Breast epithelium (tissue), 4 donors: ENCODE measurements at places on chromosomes 12 and 14.

DNA sequence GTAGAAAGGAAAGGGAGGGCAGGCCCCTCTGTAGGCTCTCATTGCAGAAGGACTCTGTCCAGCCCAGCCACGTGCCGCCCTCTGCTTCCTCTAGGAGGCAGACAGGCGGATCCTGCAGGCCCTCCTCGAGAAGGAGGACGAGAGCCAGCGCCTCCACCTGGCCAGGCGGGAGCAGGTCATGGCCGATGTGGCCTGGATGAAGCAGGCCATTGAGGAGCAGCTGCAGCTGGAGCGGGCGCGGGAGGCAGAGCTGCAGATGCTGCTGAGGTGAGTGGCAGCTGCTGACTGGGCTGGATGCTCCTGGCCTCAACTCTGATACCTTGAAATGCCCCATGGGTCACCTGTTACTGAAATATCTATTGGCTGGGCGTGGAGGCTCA, 10.9 kb downstream of the TCHP start:
- DNase-seq: no peak
- no peaks in the 10 kb centered on the region for H3K4me1 ChIP-seq
- no peaks in the 10 kb centered on the region for H3K27me3 ChIP-seq
- no peak overlapping the region for H3K4me3 ChIP-seq

GRCh38 chr14:102738373-102739189, 38.7 kb upstream of the TRAF3 start:
- no peak for DNase-seq
- H3K27ac ChIP-seq: no peak overlapping the region
- H3K4me1 ChIP-seq: no peaks in the 10 kb centered on the region

DNA sequence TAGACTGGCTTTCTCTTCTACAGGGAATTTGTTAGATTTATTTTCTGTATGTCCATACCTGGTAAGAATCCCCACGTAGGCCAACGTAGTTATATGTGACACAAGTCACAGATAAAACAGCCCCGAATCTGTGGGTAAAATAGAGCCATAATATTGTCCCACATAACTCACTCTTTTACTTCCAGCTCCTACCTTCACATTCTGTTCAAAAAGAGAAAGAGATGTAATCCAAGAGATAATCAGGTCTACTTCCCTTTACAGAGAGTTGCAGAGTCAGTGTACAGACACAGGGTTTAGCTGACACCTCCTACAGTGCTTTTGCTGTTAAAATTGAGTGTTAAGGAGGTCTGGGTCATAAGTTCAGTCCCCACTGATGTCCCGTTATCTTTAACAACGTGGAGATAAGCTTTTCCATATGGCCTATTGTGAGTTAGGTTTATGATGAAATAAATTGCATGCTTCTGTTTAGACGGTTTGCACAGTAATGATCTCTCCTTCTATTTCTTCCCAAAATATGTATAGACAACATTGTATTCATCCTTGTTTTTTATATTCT, 446.5 kb downstream of the ADAMTS20 start:
- H3K36me3 ChIP-seq: no peaks in the 10 kb centered on the region
- no peak for DNase-seq
- H3K27ac ChIP-seq: no peak overlapping the region

DNA sequence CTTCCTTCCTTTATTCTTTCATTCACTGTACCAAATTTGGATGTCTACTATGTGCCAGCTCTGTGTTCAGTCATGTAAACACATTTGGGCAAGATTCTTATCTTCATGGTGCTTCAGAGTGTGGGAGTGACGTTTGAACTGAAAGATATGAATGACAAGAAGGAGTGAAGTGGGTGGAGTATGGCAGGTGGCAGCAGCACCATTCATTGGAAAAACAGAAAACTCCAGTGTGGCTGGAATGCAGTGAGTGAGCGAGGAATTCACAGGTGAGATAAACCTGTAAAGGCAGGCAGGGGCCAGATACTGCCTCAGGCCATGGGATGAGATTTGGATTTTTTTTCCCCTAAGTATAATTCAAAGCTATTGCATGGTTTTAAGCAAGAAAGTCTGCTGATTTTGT, 140.7 kb upstream of the CCDC198 start:
- H3K27me3 ChIP-seq: no peaks in the 10 kb centered on the region
- H3K4me1 ChIP-seq: no peaks in the 10 kb centered on the region
- no peaks in the 10 kb centered on the region for H3K36me3 ChIP-seq
- no peak overlapping the region for H3K27ac ChIP-seq
- DNase-seq: no peak
- no peak overlapping the region for H3K4me3 ChIP-seq

GRCh38 chr14:59190372-59190771, 1.9 kb downstream of the DAAM1 start:
- peak overlapping the region; percentile 98 for H3K27ac ChIP-seq
- no peaks in the 10 kb centered on the region for H3K36me3 ChIP-seq
- peaks cover 4% of the 10 kb centered on the region for H3K4me1 ChIP-seq
- H3K4me3 ChIP-seq: peak overlapping the region; percentile 82
- H3K27me3 ChIP-seq: no peaks in the 10 kb centered on the region

- DNase-seq: no peak
- no peaks in the 10 kb centered on the region for H3K27me3 ChIP-seq
- H3K36me3 ChIP-seq: no peaks in the 10 kb centered on the region
- H3K27ac ChIP-seq: no peak overlapping the region
- H3K4me1 ChIP-seq: no peaks in the 10 kb centered on the region
- no peak overlapping the region for H3K4me3 ChIP-seq
Observed at GRCh38 chr14:82223276-82223675, 689.6 kb upstream of the SEL1L start.

- H3K27me3 ChIP-seq: no peaks in the 10 kb centered on the region
- H3K4me3 ChIP-seq: no peak overlapping the region
- no peak for DNase-seq
- no peak overlapping the region for H3K27ac ChIP-seq
- no peaks in the 10 kb centered on the region for H3K36me3 ChIP-seq
Observed at GRCh38 chr14:102246071-102246470, 58.9 kb downstream of the MOK start.

DNA sequence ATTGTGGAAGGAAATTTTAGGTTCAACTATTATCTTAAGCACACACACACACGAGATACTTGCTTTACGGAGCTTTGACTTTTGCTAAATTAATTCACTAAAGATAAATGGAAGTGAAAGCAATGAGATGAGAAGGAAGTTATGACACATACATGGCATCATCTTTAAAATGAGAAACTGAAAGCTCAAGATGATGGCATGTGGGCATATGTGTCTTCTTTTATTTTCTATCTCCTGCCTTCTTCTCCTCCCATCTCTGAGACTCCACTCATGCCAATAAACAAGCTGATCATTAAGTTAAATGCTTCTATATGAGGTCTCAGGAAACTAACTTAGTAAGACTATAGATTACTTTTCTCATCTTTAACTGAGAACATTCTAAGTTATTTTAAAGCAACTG, 216.7 kb downstream of the MED13L start:
- no peak for DNase-seq
- H3K4me3 ChIP-seq: no peak overlapping the region
- H3K27ac ChIP-seq: no peak overlapping the region

GRCh38 chr12:55712700-55713415, 3.0 kb upstream of the BLOC1S1 start:
- H3K4me1 ChIP-seq: peaks cover 12% of the 10 kb centered on the region
- no peaks in the 10 kb centered on the region for H3K36me3 ChIP-seq
- no peak overlapping the region for H3K4me3 ChIP-seq
- peak overlapping the region; percentile 14 for H3K27ac ChIP-seq
- H3K27me3 ChIP-seq: no peaks in the 10 kb centered on the region

GRCh38 chr12:15962760-15963159, 51.6 kb downstream of the DERA start:
- H3K27ac ChIP-seq: no peak overlapping the region
- H3K36me3 ChIP-seq: peaks cover 5% of the 10 kb centered on the region
- DNase-seq: no peak
- H3K27me3 ChIP-seq: no peaks in the 10 kb centered on the region
- H3K4me1 ChIP-seq: no peaks in the 10 kb centered on the region
- H3K4me3 ChIP-seq: no peak overlapping the region

- H3K27me3 ChIP-seq: no peaks in the 10 kb centered on the region
- peak overlapping the region; percentile 83 for H3K27ac ChIP-seq
- DNase-seq: no peak
- H3K36me3 ChIP-seq: no peaks in the 10 kb centered on the region
- H3K4me3 ChIP-seq: no peak overlapping the region
- peaks cover 7% of the 10 kb centered on the region for H3K4me1 ChIP-seq
Observed at GRCh38 chr12:123131291-123131832, 19.5 kb downstream of the PITPNM2 start.

DNA sequence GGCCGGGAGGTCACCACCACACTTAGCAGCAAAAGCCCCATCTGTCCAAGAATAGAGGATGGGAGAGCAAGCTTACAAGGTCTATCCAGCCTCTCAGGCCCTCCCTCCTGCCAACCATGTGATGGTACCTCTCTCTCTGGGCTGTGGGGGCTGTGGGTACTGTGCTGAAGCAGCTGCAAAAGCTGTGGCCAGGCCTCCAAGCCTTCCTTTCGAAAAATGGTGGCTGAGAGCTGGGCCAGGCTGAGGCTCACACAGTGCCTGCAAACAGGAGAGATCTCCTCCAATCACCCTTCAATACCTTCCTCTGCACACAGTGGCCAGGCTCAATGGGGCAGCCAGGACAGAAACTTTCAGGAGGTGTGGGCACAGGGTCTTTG, 1.1 kb downstream of the IPO4 start:
- DNase-seq: no peak
- no peak overlapping the region for H3K27ac ChIP-seq
- no peaks in the 10 kb centered on the region for H3K4me1 ChIP-seq
- peak overlapping the region; percentile 68 for H3K4me3 ChIP-seq

- DNase-seq: no peak
- H3K36me3 ChIP-seq: no peaks in the 10 kb centered on the region
- H3K4me1 ChIP-seq: no peaks in the 10 kb centered on the region
- peaks cover 7% of the 10 kb centered on the region for H3K27me3 ChIP-seq
Observed at GRCh38 chr12:113479590-113480335, 8.1 kb upstream of the LHX5 start.

DNA sequence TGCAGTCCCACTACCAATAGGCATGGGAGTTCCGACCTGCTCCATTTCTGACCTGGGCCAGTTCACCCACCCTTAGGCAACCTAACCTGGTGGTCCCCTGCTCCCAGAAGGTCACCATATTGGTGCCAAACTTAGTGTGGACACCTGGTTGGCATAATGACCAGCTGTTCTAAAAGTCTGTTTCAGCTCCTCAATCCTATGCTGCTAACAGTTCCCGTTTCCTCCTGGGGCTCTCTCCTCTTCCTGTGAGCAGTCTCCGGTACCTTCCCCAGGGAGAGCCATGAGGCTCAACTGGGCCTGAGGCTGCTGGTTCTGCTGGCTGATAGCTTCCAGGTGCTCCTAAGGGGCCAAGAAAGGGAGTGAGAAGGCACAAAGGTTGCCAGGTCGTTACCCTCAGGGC, 15.9 kb upstream of the BLTP3B start:
- H3K27ac ChIP-seq: no peak overlapping the region
- no peaks in the 10 kb centered on the region for H3K36me3 ChIP-seq
- no peak overlapping the region for H3K4me3 ChIP-seq
- no peaks in the 10 kb centered on the region for H3K4me1 ChIP-seq
- no peak for DNase-seq
- no peaks in the 10 kb centered on the region for H3K27me3 ChIP-seq

DNA sequence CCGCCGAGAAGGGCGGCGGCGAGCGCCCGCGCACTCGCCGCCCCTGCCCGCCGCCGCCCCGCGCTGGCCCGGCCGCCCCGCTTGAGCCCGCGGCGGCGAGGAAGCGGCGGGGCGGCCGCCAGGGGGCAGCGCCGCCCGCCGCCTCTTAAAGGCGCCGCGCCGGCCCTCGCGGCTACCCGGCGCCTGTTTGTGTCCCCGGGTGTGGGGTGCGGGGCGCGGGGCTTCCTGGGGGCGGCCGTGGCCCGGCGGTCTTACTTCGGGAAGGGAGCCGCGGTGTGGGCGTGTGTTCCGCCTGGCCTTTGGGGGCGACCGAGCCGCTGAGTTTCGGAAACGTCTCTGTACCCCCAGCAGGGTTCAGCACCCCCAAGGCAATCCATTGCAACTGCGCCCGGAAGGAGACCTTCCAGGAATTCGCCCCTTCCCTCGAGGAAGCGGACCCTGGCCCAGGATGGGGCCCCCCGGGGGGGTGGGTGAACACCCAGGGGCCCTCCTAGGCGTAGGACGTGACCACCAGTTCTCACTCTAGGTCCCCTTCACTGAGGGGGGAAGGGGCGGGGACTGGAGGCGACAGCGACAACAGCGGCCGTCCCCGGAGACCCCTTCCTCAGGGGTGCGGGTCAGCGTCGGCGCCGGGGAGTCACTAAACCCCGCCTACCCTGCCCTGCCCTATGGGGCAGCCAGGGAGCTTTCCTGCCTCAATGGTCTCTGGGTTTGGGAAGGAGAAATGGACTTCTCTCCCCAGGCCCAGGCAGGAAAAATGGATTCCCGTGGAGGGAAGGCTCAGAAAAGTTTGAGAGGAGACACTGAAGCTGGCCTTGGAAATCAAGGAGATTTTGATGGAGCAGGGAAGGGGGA, at the start of gene ITPK1:
Gene ITPK1, minus strand, starts transcription at position 105 of the 855 bp plus-strand sequence. CDS start 762 bp downstream, outside the sequence.
- H3K4me3 ChIP-seq: peak within 1 kb of the TSS; percentile 79
- H3K27me3 ChIP-seq: no peaks in the 10 kb centered on the region
- peak within 1 kb of the TSS; percentile 100 for H3K27ac ChIP-seq
- H3K36me3 ChIP-seq: no peaks in the 10 kb centered on the region
- no peak for DNase-seq
- no peaks in the 10 kb centered on the region for H3K4me1 ChIP-seq

GRCh38 chr14:46581036-46581671, 70.4 kb downstream of the RPL10L start:
- no peaks in the 10 kb centered on the region for H3K4me1 ChIP-seq
- H3K27ac ChIP-seq: no peak overlapping the region
- H3K4me3 ChIP-seq: no peak overlapping the region
- H3K27me3 ChIP-seq: no peaks in the 10 kb centered on the region
- no peaks in the 10 kb centered on the region for H3K36me3 ChIP-seq
- no peak for DNase-seq

GRCh38 chr14:77100961-77101360, 2.9 kb downstream of the CIPC start:
- no peak for DNase-seq
- H3K27ac ChIP-seq: peak overlapping the region; percentile 99
- H3K36me3 ChIP-seq: no peaks in the 10 kb centered on the region
- peaks cover 18% of the 10 kb centered on the region for H3K4me1 ChIP-seq
- no peaks in the 10 kb centered on the region for H3K27me3 ChIP-seq

- no peaks in the 10 kb centered on the region for H3K27me3 ChIP-seq
- no peaks in the 10 kb centered on the region for H3K4me1 ChIP-seq
- no peaks in the 10 kb centered on the region for H3K36me3 ChIP-seq
Observed at GRCh38 chr12:58773986-58774385, 146.3 kb downstream of the LRIG3 start.

DNA sequence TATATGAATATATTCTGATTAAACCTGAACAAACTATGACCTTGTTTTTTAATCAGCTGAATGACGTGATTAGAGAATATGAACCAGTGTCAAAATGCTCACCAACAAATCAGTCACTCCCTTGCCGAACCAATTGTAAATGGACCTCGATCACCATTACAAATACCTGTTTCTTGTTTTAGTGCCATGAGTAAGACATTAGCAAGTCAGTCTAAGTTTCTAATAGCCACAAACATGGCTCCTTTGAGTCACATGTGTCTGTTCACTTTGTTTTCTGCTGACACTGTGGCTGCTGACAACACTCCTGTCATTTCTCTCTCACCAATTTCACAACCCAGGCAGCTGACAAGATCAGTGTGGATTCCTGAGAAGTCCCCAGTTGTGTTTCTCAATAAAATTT, 286.2 kb upstream of the MDGA2 start:
- DNase-seq: no peak
- no peak overlapping the region for H3K27ac ChIP-seq
- H3K4me1 ChIP-seq: no peaks in the 10 kb centered on the region
- no peak overlapping the region for H3K4me3 ChIP-seq

GRCh38 chr12:74322792-74323191, 214.8 kb upstream of the ATXN7L3B start:
- H3K27ac ChIP-seq: no peak overlapping the region
- no peaks in the 10 kb centered on the region for H3K4me1 ChIP-seq
